ENCODE measurements at places on chromosomes 2 and 18.

- no peak for DNase-seq
Observed at GRCh38 chr2:69477627-69478026, 40.4 kb upstream of the NFU1 start.

GRCh38 chr2:1527153-1527992, 114.1 kb downstream of the TPO start:
- DNase-seq = no peak

DNA sequence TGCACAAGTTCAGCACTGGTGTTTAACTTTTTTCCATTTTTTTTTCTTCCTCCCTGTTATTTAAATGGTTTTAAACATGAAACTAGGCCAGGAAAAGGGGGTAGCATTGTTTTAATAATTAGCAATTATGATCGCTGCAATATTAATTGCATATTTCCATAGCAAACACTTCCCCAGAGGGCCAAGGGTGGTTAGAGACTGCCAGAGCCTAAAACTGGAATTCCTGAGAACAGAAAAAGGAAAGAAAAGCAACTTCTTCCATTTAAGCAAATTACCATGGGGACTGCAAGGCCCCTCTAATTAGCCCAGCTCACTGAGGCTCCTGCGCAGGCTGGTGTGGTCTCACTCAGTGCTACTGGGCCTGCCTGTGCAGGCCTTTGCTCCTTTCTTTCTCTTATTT, 201.5 kb downstream of the SMAD2 start:
- DNase-seq = no peak

DNA sequence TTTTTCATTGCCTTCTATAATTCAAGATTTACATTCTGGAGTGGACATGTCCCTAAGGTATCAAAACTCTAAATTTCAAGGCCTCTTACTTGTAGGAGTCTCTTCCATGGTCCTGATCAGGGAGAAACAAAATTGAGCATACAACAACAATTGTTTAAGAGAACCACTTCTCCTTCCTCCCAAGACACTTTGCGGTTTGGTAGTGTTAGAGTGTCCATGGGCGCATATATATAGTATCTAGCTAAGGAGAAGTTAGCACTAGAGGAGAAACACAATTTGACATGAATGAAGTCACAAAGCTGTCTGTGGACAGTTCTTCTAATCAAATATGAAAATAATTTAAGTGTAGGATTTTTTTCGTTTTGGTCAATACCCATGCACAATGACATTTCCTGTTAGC, 349.1 kb upstream of the MAP2 start:
- no peak for DNase-seq

DNA sequence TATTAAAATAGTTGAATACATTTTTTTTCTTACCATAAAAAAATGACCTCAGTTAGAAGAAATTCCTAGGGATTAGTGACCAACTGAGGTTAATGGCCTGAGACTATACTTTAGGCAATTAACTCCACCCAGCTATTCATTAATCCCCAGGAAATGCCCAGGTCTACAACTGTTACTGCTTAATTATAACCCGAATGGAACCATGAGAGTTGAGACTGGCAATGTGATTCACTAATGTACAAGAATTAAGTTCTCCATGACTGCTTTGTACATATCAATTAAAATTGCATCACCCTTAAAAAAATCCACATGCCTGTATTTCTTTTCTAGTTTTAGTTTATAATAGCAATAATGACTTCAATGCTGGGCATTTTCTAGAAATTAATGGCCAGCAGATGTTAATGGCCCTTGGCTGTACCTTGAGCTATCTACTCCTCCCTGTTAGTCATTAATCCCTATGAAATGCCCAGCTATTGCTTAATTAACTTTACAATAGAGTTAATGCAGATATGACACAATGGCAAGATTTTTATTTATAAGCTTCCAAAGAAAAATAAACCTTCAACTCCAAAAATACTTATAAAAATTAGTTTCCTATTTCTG, 44.1 kb downstream of the ERBB4 start:
- no peak for DNase-seq

DNA sequence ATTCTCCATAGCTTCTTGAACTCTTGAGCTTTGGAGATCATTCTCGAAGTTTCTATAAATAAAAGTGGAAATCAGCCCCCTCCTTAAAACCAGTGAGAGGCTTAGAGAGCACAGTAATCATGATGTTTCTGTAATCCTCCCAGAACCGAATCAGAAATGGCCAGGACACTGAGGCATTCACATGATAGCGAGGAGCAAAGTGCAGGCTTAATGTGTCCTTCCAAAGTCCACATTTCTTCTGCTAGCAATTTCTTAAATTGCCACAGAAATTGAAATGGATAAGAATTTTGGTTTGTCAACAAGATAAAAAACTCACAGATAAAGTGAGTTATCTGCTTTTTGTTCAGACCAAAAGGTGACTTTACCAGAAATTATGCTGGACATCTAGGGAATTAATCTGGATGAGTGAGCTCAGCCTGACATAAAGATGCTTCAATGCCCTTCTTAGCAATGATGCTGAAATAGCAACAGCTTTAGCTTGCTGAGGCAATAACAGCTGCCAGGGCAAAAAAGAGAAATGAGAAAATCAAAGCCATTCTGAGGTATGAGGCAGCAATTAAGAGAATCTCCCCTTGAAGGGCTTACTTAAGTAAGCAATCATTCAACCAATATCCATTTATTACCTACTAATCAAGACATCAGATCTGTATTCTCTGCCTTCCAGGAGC, 82.4 kb upstream of the PHLPP1 start:
- DNase-seq = no peak

- no peak for DNase-seq
Observed at GRCh38 chr18:650428-650858, 7.0 kb upstream of the TYMS start.

DNA sequence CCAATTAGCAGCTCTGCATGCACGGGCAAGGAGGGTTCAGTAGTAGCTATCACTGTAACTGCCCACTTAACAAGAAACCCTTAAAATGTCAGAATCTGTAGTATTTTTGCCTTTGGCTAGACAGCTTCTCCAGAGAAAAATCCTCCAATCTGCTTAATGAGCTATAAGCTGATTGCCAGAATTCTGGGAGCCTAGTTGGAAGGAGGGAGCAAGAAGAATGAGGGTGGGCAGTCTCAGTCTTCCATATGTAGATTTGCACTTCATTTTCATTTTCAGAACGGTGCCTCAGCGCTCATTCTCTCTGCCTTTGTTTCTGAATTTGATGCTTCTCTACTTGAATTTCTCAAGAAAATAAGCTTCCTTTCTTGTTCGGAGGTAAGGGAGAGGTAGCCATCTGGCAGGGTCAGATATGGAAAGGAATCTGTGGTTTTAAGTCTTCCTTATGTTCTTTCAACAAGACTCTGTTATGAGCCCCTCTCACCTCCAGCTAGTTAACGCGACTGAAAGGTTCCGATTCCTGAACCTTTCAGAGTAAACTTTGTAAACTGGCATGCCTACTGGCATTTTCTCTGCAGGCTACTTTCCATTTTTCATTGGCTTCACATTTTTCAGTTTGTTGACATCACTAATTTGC, 53.5 kb downstream of the HNRNPLL start:
- no peak for DNase-seq

- DNase-seq = no peak
Observed at GRCh38 chr2:75416420-75417342, 144.1 kb downstream of the EVA1A start.

DNA sequence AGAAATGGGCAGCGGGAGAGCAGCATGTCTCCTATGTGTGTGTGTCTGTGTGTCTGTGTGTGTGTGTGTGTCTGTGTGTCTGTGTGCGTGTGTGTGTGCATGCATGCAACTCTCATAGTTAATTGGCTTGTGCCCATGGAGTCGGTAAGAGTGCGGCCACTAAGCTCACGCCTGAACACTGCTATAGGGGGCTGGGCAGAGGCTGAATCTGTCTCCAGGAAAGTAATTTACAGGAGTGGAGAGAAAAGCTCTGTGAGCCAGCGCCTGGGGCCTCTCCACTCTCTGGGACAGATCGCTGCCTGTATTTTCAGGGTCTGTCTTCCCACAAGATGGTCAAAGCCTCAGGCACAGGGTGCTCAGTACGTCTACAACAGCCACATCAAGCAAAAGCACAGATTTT, 553.4 kb downstream of the TNS1 start:
- DNase-seq = no peak

DNA sequence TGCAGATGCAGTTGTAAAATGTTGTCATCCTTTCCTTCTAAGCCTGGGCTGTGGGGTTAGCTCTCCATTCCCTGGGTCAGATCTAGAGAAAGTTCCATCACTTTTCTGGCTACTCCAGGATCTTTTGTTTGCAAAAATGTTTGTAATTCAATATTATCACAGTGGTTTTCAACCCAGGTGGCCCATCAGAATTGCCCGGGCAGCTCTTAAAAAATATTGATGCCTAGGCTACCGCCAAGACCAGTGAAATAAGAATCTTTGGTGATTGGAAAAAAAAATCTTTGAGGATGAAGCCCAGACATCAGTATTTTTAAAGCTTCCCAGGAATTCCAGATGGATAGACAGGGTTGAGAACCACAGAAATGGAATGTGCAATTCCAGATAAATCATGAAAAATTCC, 232.5 kb upstream of the SPRED2 start:
- DNase-seq = no peak

DNA sequence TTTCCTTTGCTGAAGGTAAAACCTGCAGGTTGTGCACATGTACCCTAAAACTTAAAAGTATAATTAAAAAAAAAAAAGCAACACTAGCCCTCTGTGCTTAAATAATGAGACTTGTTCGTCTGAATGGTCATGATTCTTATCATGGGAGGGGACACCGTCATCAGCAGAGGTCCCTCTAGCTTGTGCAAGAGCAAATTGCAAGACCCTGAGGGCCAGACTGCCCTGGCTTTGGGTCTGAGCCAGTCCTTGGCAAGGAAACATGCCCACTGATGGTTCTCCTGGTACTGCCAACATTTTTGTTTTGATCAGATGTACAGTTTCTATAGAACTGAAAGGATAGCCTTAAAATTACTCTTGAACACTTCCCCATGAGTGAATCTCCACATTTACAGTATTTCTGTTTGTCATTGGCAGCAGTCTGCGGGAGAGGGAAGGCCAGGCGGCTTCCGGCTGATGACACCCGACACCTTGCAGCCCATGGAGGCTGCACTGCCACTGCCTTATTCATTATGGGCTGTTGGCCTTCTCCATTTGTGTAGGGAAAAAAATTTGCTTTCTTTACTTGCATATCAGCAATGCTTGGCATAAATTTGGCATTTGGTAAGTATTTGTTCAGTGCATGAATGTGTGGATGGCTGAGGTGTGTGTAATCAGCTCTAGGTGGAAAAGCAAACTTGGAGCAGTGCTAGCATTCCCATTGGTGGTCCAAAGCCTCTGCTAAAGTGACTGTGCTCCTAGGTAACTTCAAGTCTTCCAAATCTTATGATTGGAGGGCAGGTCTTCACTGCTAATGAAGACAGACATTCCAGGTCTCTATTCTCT, 161.6 kb upstream of the ALKAL2 start:
- no peak for DNase-seq

DNA sequence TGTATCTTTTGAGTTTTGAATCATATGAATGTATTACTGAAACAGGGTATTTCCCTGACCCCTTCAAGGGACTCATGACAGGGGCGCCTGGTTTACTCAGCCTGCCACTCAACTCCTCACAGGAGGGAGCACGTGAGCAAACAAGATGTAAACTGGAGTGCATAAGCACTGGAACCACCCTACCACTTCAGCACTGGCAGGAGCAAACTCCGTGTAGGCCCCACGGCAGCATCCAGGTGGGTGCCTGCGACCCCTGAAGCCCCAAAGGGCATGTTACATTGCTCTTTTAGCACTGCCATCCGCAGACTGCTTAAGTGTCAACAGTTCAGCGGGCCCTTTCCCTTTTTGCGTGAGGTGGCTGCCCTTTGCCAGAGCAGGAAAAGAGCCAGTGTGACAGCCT, 8.2 kb upstream of the DAPL1 start:
- DNase-seq = no peak

DNA sequence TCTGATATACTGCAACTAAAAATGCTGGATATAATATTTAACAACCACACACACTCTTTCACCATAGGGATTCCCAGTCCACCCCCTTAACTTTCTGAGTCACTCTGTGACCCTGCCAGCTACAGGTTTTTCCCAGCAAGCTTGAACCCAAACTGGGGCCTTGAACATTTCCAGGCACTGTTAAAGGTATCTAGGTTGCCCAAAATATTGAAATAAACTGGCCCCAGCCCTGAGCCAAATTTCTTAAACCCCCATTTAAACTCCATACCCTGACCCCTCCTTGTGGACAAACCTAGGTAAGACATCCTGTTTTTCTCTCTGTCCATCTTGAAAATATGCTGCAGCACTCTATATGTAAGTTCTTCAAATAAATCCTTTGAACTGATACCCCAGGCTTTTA, 19.7 kb upstream of the DCTN1 start:
- no peak for DNase-seq

GRCh38 chr2:12162269-12163247, 416.1 kb downstream of the LPIN1 start:
- DNase-seq = no peak

- no peak for DNase-seq
Observed at GRCh38 chr18:28114472-28114871, 62.5 kb downstream of the CDH2 start.

GRCh38 chr2:203122317-203122986, 107.8 kb downstream of the NBEAL1 start:
- no peak for DNase-seq

GRCh38 chr2:237806334-237806733, 7.8 kb downstream of the RBM44 start:
- no peak for DNase-seq

DNA sequence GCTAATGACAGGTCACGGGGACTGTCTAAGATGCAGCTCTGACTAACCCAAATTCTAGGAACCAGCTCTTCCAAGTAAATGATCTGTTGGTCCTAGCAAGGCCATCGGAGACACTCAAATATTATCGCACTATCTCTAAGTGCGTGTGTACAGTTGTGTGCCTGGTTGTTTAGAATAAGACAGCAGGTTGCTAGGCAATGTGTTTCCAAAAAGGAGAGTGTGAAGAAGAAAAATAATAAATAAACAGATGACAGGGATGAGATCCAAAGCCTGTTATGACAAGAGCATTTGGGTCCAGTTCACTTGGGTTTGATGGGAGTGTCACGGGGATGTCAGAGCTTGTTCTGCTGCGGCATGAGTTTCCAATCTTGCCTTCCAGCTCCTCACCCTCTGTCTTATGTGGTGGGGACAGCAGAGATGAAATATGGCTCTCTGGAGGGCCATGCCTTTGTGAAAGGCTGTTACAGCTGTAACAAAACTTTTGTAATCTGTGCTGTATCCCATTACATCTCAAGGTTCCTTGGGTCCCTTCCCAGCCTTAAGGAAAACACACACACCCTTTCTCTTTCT, 127.5 kb upstream of the TNP1 start:
- DNase-seq = no peak

- DNase-seq = no peak
Observed at GRCh38 chr2:17594533-17595401, 54.3 kb downstream of the VSNL1 start.

- DNase-seq = no peak
Observed at GRCh38 chr2:141496810-141497209, 634.0 kb downstream of the LRP1B start.

Data from NCI-H1436 treated with DMSO at 0.1 percent for 48 hours (cell line).